ENCODE measurements at places on chromosomes 2 and 18.
A peak's percentile ranks its signal among the peaks of the same experiment; 100 is the strongest.

GRCh38 chr2:40189881-40190280 lies 262.0 kb downstream of the SLC8A1 start:
- DNase-seq: no peak

DNA sequence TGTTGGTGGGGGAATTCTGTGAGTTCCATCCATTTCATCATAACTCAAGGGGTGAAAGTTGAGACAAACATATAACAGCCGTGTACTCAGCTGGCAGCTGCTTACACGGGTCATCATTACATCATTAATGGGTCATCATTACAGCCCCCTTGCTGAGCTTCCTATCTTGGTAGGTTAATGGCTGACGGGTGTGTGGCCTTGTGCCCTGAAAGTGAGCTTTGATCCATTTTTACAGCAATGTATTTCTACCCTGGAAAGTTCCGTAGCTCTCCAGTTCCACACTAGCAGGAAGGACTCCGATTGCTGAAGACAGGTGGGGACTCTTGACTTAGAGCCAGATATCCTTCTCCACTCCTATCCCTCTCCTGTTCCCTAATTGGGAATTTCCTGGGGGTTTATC lies 105.2 kb upstream of the DLX2 start:
- no peak for DNase-seq

DNA sequence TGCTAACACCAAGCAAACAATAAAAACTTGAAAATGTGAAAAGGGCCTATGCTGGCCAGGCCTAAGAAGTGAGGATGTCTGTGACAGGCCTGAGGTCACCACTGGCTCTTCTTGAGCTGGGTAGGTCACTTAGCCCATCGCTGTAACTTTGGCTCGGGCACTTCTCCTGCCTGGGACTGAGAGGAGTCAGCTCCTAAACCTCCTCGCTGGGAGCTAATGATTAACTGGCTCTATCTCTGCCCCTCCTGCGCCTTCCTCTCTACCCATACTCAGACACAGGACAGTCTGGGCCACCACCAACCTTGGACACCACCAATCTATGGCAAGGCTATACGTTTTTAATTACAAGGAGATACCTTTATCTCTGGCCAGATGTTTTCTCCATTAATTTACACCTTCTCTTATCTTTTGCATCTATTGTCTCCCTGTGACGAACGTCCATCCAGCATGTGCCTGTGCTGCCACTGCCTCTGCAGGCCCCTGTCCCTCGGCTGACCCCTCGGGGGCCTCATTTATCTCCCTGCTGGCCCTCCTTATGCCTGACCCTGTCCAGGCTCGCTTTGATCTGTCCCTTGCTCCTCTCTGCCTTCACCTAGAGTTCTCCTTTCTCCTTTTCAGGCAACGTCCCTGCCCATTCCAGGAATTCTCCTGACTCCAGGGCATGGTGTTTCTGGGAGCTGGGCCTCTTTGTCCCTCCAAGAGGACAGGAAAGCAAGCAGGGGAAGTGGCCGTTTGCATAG lies 149.1 kb upstream of the GATA6 start:
- DNase-seq: no peak

- peak; percentile 62 for DNase-seq
These were observed 176.2 kb downstream of the RDH14 start for GRCh38 chr2:18384242-18384641.

- DNase-seq: no peak
These were observed 108.3 kb upstream of the PPP1CB start for GRCh38 chr2:28643327-28643726.

DNA sequence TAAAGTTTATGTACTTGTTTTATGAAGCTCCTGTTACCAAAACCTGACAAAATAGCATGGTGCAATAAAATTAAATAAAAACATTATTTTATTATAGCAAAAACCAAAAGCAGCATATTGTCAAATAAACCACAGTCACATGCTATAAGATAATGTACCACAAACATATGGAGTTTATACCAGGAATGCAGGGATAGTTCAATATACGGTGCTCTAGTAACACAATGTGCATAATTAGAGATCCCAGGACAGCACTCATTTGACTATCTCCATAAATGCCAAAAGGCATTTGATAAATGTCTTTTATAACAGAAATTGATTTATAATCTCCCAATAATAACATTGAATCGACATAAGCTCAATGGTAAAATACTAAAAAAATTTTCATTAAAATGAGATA lies 402.0 kb downstream of the RND3 start:
- no peak for DNase-seq

DNA sequence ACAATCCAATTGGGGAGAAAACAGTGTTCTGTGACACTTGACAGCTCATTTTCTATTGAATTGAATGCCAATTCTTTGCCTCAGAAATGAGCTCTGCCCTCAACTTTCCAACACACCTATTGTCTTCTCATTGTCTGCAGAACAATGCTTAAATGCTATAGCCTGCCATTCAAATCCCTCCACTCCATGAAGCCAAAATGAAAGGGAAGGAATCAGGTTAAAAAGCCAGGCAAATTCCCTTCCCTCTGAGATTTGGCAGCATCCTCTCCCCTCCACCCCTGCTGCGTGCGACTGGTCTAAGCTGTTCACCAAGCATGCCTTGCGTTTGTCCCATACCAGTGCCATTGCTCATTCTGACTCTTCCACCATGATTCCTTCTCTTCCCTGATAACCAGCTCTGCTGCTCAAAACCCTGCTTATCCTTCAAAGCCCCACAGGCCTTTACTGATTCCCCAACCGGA lies 32.4 kb upstream of the TMEM131 start:
- DNase-seq: peak; percentile 87

- DNase-seq: peak; percentile 78
These were observed 761.6 kb downstream of the DSC3 start for GRCh38 chr18:30280861-30281470.

GRCh38 chr2:172395503-172395902 lies 31.9 kb upstream of the ITGA6 start:
- peak; percentile 55 for DNase-seq

DNA sequence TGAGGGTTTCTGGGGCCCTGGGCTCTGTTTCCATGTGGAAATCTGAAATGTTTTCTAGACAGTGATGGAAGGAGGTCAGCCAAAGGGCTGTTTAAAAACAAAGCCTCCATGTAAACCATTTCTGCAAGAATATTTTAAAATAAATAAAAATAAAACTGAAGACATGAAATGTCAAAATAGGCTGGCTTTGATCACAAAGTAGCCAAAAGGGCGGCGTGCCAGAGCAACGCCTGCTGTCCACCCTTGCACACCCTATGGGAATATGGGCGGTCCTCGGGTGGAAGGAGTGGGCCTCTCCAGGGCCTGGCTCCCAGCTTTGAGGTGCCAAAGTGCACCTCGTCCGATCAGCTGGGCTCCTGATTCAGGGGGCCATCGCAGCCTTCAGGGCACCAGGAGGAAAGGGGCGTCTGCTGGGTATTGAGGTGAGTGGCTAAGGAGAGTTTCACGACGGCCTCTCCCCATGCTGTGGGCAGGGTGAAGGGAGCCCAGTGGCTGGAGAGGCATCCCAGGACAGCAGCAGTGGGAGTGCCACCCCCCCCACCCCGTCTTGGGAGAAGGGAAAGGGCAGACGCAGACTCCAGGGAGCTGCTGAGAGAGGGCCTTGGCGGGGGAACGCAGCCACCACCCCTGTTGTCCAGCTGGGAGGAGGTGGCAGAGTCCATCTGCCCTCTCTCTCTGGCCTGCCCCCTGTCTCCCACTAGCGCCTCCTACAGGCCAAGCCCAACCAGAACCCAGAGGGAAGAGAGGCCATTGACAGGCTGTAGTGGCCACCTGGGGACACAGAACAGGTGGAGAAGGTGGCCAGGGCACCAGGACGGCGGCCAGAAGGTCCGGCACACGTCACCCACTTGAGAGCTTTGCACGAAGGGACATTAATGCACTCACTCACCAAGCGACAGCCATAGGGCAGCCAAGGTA lies 5.7 kb upstream of the ERFE start:
- no peak for DNase-seq

DNA sequence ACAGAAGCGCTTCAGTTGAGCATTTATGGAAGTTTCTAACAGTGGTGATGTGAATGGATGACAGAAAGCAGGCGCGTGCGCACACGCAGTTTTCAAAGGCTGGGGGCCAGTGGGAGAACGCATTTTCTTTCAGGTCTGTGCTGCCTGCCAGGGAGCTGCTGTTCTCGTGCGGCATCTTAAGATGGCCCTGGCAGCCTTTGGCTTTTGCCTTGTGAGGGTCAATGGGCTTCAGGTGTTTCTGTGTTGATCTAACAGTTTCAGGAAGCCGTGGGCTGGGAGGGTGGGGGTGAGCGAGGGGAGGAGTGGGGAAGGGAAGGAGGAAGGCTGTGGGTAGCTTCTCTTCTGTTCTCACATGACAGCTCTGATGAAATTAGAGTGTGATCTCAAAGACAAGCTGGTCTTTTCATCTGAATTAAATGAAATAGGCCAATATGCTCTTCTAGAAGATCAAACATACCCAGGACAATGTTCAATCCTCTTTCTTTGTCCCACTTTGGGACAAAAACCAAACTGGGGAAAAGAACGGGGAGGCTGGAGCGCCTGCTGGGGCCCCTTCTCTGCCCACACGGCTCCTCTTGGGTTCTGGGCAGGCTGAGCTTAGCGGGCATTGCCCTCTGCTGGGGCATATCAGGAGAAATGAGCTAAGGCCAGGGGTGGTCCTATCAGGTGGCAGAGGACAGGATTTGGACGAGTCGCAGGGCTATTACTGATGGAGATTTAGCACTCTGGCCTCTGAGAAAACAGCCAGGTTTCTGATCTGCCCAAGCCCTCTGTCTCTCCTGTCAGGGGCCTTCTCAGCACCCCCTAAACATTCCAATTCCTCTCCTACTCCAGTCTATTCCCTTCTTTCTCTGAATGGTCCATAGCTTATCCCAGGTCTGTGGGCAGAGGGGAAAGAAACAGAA lies 126.2 kb upstream of the LGALSL start:
- DNase-seq: no peak

GRCh38 chr2:131034122-131035051 lies 58.9 kb downstream of the FAM168B start:
- peak; percentile 7 for DNase-seq

- DNase-seq: no peak
These were observed 63.2 kb downstream of the IRS1 start for GRCh38 chr2:226736382-226736781.

DNA sequence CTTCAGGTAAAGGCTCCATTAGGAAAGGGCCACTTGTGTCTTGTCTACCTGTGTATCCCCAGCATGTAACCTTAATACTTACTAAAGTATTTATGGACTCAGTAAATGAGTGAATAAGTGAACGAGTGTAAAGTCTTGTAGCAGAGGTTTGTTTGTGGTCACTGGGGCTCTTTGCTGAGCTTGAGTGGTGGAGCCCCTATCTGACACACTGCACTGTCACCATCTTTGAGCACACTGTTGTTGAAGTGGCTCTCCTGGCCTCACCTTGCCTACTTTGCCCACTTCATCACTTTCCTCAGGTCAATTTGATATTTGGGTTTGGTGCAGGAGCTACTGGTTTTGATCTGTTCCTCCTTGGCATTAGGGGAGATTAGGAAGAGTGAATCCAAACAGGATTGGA lies 39.3 kb upstream of the ZEB2 start:
- no peak for DNase-seq

Measured in fibroblast of the aortic adventitia (primary cell).